ENCODE measurements at places on chromosomes 11 and 22.

DNA sequence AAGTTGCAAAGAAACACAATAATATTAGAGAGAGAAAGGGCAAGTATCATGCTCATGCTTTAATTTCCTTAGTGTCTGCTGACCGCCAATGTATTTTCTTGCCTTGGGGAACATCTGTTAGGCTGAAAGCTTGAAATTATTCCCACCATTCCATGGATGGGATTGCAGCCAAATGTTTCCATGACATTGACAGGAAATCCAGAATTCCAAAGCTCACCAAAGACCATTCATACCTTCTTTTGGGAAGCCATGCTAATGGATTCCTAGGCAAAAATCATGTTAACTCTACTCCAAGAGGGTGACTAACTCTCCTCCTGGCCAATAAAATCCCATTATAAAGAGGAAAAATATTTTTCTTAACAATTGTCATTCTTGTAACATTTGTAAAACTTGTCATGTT lies 661.4 kb upstream of the FAT3 start:
- DNase-seq, result no peak

DNA sequence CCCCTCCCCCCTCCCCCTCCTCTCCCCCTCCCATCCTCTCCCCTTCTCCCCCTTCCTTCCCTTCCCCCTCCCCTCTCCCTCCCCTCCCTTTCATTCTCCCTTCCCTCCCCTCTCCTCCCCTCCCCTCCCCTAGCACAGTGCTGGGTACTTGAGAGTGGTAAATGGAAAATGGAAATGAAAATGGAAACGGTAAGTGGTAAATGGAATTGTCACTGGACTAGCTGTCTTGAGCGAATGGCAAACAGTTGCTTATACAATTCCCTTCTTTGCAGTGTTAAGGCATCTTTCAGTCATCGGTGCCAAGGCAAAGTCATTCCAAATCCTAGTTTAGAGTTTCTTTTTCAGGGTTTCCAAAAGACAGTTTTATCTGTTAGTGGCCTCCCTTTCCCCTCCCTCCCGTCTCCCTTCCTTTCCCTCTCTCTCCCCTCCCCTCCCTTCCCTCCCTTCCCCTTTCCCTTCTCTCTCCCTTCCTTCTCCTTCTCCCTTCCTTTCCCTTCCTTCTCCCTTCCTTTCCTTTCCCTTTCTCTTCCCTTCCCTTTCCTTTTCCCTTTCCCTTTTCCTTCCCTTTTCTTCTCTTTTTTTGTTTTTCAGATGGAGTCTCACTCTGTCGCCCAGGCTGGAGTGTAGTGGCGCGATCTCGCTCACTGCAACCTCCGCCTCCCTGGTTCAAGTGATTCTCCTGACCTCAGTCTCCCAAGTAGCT lies 47.3 kb downstream of the GRAMD1B start:
- DNase-seq, result no peak

DNA sequence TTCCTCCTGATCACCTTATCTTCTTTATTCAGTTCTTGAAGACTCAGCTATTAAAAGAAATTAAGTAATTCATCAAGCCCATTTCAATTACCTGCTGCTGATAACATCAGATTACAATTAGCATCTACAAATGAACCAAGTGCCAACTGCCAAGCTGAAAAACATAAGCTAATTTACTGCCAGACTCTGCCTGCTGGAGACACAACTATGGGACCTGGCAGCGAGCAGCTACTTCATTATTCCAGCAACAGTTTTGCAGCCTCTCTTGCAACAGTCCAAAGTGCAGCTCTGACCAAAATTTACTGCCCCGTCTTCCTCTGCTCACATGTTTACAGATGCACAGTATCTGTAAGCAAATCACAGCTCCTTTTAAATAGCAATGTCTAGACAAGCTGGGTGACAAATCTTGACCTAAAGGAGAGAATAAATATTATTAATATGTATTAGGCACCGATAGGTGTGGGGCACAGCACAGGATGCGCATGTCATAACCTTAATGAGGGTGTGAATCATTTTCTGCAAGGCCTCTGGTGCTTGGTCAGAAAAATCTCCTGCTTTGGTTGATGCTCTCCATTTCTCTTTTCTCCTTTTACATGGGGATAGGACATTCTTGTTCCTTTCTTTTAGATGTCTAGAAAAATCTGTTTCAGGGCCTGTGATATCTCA lies 232.2 kb upstream of the PITPNB start:
- DNase-seq, result no peak

GRCh38 chr11:31725176-31725575 lies 85.9 kb downstream of the PAX6 start:
- DNase-seq, result no peak

DNA sequence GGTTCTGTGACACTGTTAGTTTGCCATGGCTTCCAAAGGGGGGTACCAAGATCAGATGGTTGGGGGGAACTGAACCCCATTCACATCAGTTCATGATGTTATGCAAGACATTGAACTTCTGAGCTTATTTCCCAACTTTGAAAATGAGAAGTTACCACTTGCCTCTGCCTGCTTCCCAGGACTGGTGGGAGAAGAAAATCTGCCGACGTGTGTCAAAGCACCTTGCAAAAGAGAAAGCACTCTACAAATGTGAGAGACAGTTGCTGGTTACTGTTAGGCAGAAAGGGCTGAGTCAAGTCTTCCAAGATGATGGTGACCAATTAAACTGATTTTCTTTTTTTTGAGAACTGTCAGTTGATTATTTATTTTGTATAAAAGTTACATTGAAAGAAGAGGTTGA lies 45.6 kb downstream of the SMCO4 start:
- DNase-seq, result no peak
